ENCODE measurements at places on chromosomes 5 and 9. TPM values are rescaled to one million over a fixed set of nuclear protein-coding genes. Genes with fewer than 3 reads are reported as not detected.

DNA sequence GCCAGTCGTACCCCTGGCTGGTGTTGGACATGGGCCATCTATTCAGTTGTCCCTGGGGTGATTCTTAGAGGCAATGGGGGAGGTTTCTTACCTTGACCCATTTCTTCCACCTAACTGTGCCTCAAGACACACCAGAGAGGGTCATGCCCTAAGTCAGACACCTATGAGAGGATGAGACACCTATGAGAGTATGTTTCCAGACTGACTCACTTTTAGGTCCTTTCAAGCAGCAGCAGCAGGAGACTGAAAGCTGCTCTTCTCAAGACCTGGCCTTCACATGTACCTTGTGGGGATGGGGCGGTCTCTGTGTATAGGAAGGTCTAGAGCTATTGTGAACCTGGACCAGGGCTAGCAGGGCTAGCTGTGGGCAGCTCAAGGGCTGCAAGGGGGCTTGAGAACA is 130.1 kb downstream of the TENT4A start:
- DNase-seq = no peak

GRCh38 chr9:129810788-129811187 is 7.8 kb downstream of the TOR1B start:
- no peak for DNase-seq

DNA sequence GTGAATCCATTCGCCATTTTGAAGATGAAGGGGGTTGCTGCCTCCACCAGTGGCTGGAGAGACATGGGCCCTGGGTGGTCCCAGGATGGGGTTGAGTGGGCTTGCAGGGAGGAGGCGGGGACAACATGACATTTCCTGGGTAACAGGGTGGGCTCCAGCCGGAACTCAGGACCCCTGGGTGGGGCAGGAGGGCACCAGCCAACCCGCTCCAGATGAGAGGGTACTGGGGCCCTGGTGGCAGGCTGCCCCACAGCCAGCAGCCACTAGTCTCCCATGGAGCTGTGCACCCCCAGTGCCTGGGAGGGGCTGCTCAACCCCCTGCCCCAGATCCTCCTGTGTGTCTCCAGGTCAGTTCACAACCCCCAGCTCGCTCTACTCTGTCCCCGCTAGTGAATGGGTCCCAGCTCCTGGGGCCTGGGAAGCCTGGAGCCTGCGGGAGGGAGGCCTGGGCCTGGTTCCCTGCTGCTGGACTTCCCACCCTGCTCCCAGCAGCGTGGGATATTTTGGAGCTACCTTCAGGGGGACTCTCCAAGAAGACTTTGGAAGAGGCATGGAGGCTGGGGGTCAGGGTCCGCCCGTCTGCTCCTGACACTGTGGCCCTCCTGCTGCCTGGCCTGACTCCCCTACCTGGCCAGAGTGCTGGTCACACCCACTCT is 55.9 kb downstream of the AHRR start:
- DNase-seq = no peak

- no peak for DNase-seq
Observed at GRCh38 chr9:68970151-68970550, 43.8 kb downstream of the PRKACG start.

- DNase-seq = no peak
Observed at GRCh38 chr5:148685520-148686134, 31.3 kb upstream of the HTR4 start.

- no peak for DNase-seq
Observed at GRCh38 chr9:37002413-37003217, 31.5 kb downstream of the PAX5 start.

Gene ACSL6
- not detected for total RNA-seq

Gene NRG2
- 0.46 TPM for total RNA-seq

Gene GFI1B
- not detected for total RNA-seq

Gene ENTREP1
- total RNA-seq = 3.5 TPM

Gene HK3
- total RNA-seq = 0.04 TPM

Gene DOCK8
- total RNA-seq = 0.78 TPM
